ENCODE measurements at places on chromosomes 7 and 10.

GRCh38 chr7:42237811-42238541, 967 bp upstream of the GLI3 start:
- no peak for DNase-seq

GRCh38 chr7:129257168-129257567, 32.3 kb downstream of the AHCYL2 start:
- no peak for DNase-seq

- no peak for DNase-seq
Measured at GRCh38 chr10:46220187-46220586, 66.6 kb upstream of the ANTXRL start.

GRCh38 chr7:88111954-88112471, 107.8 kb downstream of the SRI start:
- no peak for DNase-seq

DNA sequence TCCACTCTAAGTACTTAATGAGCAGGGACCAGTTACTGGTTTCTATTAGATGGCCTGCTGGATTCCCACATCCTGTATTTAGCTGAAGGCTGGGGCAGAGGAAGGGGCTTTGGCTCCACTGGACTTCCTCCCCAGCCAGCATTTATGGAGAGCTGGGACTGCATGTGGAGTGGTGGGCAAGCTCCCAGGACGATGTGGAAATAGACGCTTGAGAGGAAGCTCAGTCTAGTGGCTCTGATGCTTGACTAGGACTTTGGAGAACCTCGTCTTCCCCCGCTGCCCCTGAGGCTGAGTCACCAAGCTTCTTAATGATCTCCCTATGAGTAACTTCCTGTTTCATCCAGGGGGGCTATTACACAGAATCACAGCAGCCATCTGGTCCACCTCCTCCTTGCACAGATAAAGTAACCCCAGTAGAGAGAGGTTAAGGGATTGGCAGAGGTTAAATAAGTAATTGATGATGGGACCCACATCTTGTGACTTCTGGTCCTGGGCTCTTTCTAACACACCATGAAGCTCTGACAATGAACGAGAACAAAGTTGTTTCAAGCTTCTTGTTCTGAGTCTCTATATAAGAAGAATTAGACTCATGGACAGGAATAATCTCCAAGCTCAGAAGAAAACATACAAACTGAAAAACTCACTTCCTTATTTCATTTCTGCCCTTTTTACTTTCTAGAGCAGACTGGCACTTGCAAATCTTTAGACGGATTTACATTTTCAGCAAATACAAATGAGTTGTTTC, 126.2 kb downstream of the PRPF18 start:
- DNase-seq = peak; percentile 10

DNA sequence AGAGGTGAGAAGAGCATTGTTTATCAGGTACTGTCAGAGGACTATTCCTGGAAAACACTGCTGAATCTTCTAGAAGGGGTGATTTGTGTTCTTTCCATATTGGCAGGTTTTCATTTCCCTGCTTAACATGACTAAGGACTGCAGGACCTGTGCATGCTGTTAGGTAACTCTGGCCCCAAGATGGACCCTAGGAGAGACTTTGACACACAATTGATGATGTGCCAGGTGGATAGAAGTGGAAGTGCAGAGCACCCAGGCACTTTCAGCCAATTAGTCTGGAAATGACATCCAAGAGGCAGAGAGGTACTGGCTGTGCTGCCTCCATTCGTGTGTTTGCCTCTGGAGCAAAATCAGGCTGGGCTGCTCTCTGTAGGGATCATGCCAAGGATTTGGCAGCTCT, 496.3 kb upstream of the GALNT17 start:
- no peak for DNase-seq
